Umbilical cord (tissue), 2 donors: ENCODE measurements at places on chromosomes 3 and 15.

- DNase-seq = no peak
Observed at GRCh38 chr15:70547846-70548487, 215.4 kb downstream of the UACA start.

DNA sequence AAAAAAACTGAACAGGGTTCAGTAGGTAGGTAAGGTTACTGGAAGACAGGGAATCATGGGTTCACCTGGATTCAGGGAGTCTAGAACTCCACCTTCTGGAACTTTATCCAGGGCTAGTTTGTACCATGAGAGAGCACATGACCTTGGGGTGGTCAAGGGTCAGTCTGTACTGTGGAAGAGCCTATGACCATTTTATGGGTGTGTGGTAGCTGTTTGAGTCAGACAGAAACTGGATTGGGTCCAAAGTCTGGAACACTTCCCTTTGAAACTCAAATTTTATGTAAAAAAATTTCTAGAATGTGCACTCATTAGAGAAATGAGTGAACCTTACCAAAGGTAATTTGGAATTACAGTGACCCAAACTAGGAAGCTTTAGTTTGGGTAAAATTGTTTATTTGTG lies 486.0 kb upstream of the AGTR1 start:
- no peak for DNase-seq

GRCh38 chr15:62647202-62647842 lies 395.2 kb upstream of the TPM1 start:
- DNase-seq = no peak

GRCh38 chr15:101354891-101355623 lies 60.0 kb upstream of the SNRPA1 start:
- DNase-seq = no peak

GRCh38 chr15:25668901-25669300 lies 194.2 kb downstream of the ATP10A start:
- DNase-seq = no peak

GRCh38 chr3:111246967-111247760 lies 175.5 kb downstream of the NECTIN3 start:
- DNase-seq = no peak

DNA sequence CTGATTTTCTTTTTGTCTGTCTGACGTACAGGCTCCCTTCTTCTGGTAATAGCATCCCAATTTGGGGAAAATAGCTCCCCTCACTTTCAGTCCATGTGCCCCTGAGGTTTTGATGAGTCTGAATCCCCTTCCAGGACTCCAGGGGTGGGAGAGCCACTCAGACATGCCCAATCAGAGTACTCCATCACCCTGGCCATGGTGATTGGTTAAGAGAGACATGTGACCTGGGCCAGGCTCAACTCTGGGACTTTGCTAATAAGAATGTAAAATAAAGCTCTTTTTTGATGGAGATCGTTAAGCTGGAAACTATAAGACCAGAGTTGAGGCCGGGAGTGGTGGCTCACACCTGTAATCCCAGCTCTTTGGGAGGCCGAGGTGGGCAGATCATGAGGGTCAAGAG lies 9.2 kb upstream of the MEF2A start:
- no peak for DNase-seq

- DNase-seq = no peak
Observed at GRCh38 chr3:114456742-114457141, 162.9 kb downstream of the TIGIT start.

DNA sequence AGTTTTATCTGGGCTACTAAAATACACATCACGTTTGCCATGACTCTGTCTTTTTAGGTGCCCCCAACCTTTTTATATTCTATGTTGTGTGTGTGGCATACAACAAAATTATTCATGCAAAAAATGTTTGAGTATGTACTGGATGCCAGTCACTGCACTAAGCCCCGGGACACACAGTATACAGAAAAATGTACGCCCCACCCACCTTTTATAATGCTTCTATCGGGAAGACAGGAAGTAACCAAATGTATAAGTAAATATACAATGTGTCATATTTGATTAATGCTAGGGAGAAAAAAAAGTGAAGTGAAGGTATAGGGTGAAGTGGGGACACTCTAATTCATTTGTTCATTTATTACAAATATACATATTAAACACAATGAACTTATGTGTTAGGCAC lies 503.4 kb upstream of the MDFIC2 start:
- DNase-seq = no peak

DNA sequence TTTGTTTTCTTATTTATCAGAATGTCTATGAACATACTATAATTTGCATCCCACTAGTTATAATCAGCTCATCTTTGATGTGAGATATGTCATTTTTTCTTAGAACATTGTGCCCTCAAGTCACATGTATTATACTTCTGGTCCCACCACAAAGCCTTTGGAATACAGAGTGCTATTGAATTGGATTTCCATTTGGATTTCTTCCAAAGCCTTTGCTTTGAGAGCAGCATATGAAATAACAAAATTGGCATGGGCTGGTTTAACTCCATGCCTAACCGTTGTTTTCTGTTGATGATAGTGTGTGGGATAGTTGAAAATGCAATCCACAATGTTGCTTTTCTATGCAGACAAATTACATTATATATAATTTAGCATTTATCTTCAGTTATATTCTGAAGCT lies 284.5 kb upstream of the PLSCR5 start:
- DNase-seq = no peak

DNA sequence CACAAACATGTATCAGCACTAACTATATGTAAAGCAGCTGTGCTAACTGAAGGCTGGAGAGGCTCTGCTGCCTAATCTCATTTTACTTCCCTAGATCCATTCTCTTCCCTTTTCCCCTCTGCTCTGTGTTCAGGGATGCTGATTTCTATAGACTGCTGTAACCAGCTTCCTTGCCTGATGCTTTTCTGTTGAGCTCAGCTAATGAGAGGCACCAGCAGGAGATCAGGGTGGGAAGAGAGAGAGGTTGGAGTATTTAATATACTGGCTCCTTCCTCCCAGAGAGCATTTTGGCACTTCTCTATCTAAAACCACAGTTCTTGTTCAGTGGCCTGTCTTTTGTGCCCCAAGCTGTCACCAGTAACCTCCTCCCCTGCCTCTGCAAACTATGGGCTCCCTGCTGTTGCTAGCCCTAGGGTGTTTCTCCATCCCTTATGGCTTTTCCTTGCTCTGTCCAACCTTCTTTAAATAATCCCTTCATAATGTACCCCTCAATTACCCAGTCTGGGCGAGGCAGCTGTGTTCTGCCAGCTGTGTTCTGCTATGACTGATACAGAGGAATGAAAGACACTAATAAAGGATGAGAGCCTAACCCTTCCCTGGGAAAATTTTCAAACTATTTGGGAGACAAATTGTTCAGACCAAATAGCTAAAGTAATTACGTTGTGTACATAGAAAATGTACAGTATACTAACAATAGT lies 69.5 kb downstream of the CADPS start:
- DNase-seq = peak; percentile 10

DNA sequence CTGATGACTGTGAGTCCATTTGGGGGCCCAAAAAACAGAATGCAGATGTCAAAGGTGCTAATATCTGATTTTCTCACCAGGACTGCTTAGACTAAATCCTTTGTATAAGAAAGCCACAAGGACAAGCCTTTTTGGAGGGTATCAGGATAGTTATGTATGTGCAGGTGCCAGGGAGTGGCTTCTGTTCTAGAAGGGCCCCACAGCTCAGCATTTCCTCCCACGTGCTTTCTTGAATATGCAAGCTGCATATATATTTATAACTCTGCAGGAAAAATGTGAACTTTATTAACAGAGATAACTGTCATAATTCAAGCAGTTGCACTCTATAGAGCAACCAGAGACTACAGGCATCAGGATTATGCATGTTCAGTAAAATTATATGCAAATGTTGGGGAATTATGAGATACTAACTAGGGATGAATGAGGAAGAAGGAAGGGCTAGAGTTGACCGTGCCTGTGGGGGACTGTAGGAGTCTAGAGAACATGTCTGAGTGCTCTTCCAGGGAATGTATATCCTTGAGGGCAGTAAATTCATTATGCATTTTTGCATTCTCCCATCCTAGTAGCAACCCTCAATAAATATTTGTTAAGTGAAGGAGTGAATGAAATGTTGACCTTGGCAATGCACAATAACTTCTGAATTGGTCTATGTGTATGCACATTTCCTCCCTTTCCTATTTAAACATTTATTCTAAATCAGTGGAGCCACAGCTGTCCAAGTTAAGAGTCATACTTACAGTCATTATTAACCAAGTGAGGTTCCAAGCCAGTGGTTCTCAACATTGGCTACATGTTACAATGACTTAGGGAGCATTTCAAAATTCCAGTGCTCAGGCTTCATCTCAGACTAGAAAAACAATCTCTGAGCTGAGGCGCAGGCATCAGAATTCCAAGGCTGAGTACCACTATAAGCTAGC lies 94.8 kb upstream of the ANKRD28 start:
- DNase-seq = peak; percentile 13

DNA sequence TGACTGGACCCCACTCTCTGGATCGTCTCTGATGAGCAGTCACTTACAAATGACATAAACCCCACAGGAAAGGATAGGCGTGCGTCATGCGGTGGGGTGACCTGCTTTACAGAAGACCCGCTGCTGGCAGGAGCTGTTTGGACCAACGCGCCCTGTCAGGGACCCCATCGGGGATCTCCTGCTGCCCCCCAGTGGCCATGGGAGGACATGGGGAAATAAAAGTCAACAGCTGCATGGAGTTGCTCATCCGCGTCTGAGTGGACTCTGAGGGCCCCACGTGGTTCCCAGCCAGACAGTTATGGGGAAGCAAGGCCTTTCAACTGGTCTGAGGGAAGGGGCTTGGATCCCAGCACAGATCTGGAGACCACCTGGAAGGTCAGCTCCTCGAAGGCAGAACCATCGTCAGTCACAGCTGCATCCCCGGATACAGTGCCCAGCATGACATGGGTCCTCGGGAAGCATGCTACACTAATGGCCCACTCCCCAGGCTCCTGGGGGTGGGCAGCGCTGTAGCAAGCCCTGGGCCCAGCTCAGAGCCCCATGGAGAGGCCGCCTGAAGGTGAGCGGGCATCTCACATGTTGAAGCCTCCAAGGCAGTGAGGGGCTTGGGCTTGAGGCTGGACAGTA lies 32.1 kb downstream of the PTH1R start:
- peak; percentile 89 for DNase-seq

GRCh38 chr3:12859840-12860239 lies 18.5 kb upstream of the RPL32 start:
- DNase-seq = no peak

DNA sequence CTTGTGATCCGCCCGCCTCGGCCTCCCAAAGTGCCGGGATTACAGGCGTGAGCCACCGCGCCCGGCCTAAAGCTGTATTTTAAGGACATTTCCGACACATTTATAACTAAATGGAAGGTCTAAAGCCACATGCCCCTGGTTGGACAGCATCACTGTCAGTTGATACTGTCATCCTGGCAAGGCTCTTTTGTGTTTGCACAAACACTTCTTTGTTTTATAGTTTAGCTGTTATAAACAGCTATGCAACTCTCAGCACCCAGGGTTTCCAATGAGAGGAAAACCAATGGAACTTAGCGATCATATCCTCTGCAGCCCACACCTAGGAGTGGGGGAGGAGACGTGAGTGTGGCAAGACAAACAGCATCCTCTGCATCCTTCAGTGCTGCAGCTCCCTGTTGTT lies 19.7 kb downstream of the NIPA1 start:
- no peak for DNase-seq

GRCh38 chr15:51302480-51302879 lies 35.9 kb downstream of the CYP19A1 start:
- DNase-seq = no peak

DNA sequence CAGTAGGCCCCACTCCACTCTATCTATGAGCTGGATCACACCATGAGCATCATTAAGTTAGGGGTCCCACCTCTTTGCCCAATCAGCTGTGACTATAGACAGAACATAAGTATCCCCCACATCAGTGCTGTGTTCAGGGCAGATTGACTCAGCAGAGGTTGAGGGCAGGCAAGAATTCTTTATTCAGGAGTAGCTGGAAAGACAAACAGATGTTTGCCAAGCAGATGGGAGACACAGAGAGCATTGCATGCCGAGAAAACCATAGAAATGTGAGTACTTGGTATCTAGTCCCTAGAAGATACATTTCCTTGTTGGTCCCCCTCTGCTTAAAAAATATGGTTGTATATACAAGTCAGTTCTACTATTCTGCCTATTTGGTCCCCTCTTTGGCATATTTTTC lies 440.8 kb downstream of the RAP2B start:
- no peak for DNase-seq

- DNase-seq = no peak
Observed at GRCh38 chr3:100149130-100149529, 34.8 kb upstream of the FILIP1L start.

DNA sequence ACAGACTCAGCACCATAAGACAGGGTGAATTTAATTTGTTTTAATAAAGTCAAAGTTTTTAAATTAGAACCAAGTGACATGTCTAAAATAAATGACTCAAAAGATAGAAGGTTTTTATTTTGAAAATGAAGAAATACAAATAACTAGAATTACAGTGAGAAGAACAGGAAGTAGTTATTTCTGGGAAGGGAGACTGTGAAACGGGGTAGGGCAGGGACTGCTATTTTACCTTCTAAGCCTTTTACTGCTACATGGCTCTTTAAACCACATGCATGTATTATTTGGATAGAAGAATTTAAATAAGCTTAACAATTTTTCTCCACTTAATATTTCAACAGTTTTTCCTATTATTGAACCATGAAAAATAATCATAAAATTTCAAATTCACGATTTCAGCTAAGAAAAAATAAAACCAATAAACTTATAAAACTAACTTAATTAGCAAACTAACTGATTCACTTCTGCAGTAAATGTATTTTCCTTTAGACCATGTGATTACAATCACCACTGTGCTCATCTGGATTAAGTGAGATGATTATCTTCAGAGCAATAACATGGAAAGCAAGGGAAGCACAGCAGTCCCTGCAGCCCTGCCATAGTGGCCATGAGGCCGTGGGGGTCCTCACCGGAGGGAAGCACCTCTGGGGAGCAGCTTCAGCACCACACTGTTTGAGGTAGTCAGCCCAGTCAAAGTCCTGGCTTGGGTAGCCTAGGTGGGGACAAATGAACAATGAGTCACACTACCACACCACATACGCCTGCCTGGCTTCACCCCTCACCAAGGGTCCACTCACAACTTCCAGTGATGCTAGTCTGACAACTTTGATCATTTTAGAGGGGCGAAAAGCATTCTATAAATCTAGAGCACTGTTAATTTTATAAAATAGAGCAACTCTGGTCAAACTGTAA lies 28.3 kb upstream of the STIMATE start:
- no peak for DNase-seq

- no peak for DNase-seq
Observed at GRCh38 chr15:70035051-70035718, 62.5 kb downstream of the TLE3 start.

GRCh38 chr15:29541309-29541708 lies 271.7 kb upstream of the NSMCE3 start:
- DNase-seq = no peak

DNA sequence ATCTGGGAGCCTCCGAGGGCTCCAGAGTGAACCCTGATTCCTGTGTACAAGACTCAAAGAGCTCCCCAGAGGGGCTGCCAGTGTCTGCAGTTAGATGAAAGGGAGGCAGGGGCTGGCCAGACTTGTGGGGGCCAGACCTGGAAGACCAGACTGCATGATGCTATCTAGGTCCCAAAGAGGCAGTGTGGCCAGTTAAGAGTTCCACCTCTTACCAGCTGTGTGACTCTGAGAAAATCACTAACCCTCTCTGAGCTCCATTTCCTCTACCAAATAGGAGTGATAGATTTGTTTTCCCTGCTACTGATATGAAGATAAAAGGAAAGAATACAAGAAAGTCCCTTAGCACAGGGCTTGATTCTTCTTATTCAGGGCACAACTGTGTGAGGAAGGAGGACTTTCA lies 29.0 kb downstream of the ACSBG1 start:
- DNase-seq = no peak
